ENCODE measurements at places on chromosomes 4 and X.

DNA sequence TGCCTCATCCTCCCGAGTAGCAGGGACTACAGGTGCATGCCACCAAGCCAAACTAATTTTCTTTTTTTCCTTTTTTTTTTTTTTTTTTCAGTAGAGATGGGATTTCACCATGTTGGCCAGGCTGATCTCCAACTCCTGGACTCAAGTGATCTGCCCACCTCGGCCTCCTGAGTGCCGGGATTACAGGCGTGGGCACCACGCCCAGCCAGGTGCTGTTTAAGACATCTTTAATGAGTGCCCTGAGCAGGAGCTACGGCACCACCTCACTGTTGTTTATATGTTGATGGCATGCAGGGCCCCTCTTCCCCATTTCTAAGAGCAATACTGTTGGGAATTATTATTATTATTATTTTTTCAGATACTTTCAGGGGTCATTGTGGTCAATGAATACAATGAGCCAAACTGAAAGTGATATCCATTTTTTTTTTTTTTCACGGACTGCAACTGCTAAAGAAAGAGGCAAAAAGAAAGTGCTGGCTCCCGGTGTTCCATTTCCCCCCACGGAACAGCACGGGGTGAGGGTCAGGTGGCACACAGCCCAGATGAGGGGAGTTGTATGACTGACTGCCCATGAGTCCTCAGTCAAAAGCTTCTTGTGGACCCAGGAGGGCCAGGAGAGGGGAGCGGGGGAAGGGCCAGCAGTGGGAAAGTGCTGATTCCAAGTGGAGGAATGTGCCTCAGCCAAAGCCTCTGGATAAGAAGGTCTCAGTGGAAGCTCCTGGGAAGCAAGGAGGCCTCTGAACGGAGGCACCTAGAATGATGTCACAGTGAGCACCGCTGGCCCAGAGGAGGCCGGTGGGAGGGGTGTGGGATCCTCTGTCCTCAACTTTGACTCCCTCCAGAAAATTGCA, 101.8 kb upstream of the HPF1 start:
- DNase-seq: no peak

- no peak for DNase-seq
These were observed at the start of gene ZNF185 for GRCh38 chrX:152897222-152898131. TSS of gene ZNF185 (plus strand) at chrX:152898067. CDS start at chrX:152914490, 16,423 bp downstream.

DNA sequence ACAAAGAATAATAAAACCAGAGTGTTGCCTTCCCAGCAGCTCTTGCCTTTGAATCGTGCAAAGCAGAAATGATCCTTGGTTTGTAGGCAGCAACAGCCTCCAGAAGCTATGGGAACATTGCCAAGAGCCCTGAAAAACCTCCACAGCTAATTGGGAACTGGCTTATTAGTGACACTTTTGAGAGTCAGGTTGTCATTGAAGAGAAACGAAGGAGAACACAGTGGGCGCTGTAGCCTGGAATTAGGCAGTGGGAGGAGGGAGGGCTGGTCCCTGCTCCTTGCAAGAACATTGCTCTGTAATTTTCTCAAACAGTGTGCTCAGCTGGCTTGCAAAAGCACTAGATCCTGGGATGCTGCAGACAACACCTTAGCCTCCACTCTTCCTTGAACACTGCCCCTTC, 331.5 kb upstream of the EMCN start:
- DNase-seq: no peak

DNA sequence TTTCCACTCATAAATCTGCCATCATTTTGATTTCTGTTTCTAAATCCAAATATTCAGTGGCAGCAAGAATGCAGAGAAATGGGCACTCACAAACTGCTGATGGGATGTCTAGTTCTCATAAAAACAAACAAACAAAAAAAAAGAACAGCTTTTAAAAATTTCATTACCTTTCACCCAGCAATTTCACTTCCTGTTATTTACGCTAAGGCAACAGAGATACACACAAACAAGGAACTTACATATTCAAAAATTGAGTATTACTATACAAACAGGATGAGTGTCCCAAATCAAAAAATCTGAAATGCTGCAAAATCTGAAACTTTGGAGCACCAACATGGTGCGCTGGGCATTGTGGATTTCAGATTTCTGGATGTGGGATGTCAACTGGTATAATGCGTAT, 36.4 kb downstream of the FAT1 start:
- no peak for DNase-seq

DNA sequence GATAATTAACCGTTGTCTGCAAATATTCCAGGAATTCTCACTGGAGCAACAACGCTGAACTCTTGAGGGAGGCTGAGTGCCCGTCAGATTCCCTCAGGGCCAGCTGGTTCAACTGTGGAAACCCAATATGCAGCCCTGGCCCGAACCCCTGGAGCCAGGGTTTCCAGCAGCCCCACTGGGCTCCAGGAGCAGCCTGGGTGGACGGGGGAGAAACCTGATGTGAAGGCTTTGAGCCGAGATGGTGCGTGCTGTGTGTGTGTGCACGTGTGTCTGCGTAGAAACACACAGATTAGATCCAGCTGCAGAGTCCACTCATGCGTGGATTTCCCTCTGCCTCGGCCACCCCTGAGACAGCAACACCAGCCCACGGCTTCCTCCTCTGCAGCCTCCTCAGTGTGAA, 19.4 kb upstream of the SLC25A6 start:
- no peak for DNase-seq

GRCh38 chrX:37912777-37913176, 65.4 kb upstream of the DYNLT3 start:
- no peak for DNase-seq

- DNase-seq: no peak
These were observed 83.8 kb upstream of the UCP1 start for GRCh38 chr4:140652601-140653000.

GRCh38 chrX:110852180-110852579, 56.6 kb upstream of the CHRDL1 start:
- no peak for DNase-seq

DNA sequence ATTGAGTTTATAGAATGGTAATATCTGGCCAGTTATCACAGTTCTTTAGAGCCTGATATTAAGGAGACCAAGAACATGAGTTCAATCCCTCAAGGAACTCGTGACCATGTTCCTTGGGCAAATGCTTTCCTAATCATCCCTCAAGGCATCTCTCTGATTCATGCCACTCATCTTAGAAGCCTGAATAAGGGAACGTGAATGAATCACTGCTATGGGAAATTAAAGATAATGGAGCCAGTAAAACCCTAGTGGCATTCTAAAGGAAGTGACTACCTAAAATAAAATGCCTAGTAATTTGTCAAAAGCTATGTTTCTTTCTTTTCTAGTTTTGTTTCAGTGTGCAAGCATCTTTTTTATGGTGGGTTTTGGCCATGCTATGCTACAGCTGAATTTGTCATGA, 1161.3 kb downstream of the C4orf33 start:
- DNase-seq: no peak

Data from stimulated activated CD4-positive, alpha-beta T cell treated with anti-CD3 and anti-CD28 coated beads, Interleukin-1b, Interleukin-23, amount 100 ng/mL, for 1 hour (primary cell).